Activated CD8-positive, alpha-beta T cell treated with anti-CD3 and anti-CD28 coated beads for 36 hours (primary cell): ENCODE measurements at places on chromosomes 3 and 15. TPM values are rescaled to one million over a fixed set of nuclear protein-coding genes. Genes with fewer than 3 reads are reported as not detected.

GRCh38 chr3:157111518-157111917 is 48.4 kb downstream of the CCNL1 start:
- no peak for DNase-seq
- peaks cover 9% of the 10 kb centered on the region for H3K4me1 ChIP-seq
- H3K36me3 ChIP-seq, result no peaks in the 10 kb centered on the region
- no peak overlapping the region for H3K27ac ChIP-seq
- no peaks in the 10 kb centered on the region for H3K27me3 ChIP-seq

DNA sequence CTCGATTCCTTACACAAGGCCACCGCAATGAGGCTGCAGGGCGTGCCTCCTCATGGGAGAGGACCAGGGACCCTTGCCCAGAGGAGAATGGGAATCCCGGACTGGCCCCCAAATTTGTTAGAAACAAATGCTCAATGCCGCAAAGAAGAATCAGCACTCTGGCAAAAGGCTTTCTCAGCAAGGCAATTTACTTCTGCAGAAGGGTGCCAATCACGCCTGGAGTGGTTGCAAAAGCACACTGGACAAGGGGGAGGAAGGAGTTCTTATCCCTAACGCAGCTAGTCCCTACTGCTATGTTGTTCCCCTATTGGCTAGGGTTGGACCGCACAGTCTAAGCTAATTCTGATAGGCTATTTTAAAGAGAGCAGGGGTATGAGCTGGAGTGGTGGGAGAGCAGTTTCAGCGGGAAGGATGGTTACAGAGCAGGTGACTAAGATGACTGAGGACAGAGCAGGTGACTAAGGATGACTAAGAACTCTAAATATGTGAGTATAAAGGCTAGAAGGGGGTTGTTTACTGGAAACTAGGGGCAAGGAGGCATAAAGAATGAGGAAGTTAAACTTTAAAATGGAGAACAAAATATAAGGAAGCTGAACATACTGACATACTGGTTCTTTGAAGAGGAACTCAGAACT is 48.5 kb downstream of the KATNBL1 start:
- H3K27ac ChIP-seq, result no peak overlapping the region
- H3K4me1 ChIP-seq, result peaks cover 5% of the 10 kb centered on the region
- H3K4me3 ChIP-seq, result no peak overlapping the region
- no peaks in the 10 kb centered on the region for H3K27me3 ChIP-seq
- H3K36me3 ChIP-seq, result peaks cover 79% of the 10 kb centered on the region
- no peak for DNase-seq

- peaks cover 12% of the 10 kb centered on the region for H3K4me1 ChIP-seq
- no peaks in the 10 kb centered on the region for H3K27me3 ChIP-seq
- no peaks in the 10 kb centered on the region for H3K36me3 ChIP-seq
Measured at GRCh38 chr3:30510596-30510995, 95.8 kb upstream of the TGFBR2 start.

- H3K27ac ChIP-seq, result no peak overlapping the region
- H3K4me3 ChIP-seq, result no peak overlapping the region
- no peaks in the 10 kb centered on the region for H3K36me3 ChIP-seq
- no peaks in the 10 kb centered on the region for H3K27me3 ChIP-seq
Measured at GRCh38 chr3:81349816-81350340, 411.6 kb downstream of the GBE1 start.

DNA sequence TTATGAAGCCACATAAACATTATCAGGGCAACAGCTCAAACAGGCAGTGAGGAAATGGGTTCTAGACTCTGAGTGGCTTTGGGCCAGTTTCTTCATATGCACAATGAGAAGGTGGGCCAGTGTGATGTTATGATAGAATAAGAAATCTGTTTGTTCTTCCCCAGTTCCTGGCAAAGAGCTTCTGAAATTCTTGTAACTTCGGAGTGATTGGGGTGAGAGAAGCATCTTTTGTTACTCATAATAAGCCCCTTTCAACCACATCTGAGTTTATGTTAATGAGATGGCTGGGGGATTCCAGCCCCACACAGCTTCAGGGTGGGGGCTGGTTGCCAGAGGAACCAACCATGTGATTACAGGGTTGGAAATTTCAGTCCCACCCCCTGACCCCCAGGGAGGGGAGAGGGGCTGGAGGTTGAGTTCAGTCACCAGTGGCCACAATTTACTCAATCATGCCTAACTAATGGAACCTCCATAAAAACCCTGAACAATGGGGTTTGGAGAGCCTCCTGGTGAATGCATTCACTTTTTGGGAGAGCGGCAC is 57.0 kb upstream of the FRMD4B start:
- no peaks in the 10 kb centered on the region for H3K36me3 ChIP-seq
- DNase-seq, result peak; percentile 39
- peaks cover 5% of the 10 kb centered on the region for H3K4me1 ChIP-seq
- H3K27me3 ChIP-seq, result peaks cover 11% of the 10 kb centered on the region
- no peak overlapping the region for H3K4me3 ChIP-seq

- H3K36me3 ChIP-seq, result no peaks in the 10 kb centered on the region
- peaks cover 8% of the 10 kb centered on the region for H3K27me3 ChIP-seq
- DNase-seq, result peak; percentile 17
- H3K27ac ChIP-seq, result no peak within 1 kb of the TSS
- peaks cover 3% of the 10 kb centered on the region for H3K4me1 ChIP-seq
- no peak within 1 kb of the TSS for H3K4me3 ChIP-seq
Measured at GRCh38 chr3:57060089-57060821, at the start of gene SPATA12. Gene SPATA12 (plus strand): TSS chr3:57060664. CDS start chr3:57073695, 13,031 bp downstream.

Gene IP6K2
- total RNA-seq, result 47.7 TPM

Gene NEO1
- 2.8 TPM for total RNA-seq

DNA sequence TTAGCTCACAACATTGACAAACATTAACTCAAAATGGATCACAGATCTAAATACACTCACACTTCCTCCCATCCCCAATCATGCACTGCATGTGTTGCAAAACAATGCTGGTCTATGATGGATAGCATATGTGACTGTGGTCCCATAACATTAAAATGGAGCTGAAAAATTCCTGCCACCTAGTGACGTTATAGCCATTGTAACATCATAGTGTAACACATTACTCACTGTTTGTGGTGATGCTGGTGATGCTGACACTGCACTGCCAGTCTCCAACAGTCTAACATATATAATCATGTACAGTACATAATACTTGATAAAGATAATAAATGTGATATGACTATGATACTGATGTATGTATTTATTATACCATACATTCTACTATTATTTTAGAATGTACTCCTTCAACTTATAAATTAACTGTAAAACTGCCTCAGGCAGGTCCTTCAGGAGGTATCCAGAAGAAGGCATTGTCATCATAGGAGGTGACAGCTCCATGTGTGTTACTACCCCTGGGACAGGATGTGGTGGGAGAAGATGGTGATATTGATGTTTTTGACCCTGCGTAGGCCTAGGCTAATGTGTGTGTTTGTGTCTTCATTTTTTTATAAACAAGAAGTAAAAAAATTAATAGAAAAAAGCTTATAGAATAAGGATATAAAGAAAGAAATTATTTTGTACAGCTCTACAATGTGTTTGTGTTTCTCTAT is 41.3 kb downstream of the TXNRD3 start:
- H3K4me1 ChIP-seq, result peaks cover 19% of the 10 kb centered on the region
- H3K36me3 ChIP-seq, result peaks cover 16% of the 10 kb centered on the region
- DNase-seq, result peak; percentile 8
- H3K27me3 ChIP-seq, result no peaks in the 10 kb centered on the region
- no peak overlapping the region for H3K4me3 ChIP-seq
- no peak overlapping the region for H3K27ac ChIP-seq

DNA sequence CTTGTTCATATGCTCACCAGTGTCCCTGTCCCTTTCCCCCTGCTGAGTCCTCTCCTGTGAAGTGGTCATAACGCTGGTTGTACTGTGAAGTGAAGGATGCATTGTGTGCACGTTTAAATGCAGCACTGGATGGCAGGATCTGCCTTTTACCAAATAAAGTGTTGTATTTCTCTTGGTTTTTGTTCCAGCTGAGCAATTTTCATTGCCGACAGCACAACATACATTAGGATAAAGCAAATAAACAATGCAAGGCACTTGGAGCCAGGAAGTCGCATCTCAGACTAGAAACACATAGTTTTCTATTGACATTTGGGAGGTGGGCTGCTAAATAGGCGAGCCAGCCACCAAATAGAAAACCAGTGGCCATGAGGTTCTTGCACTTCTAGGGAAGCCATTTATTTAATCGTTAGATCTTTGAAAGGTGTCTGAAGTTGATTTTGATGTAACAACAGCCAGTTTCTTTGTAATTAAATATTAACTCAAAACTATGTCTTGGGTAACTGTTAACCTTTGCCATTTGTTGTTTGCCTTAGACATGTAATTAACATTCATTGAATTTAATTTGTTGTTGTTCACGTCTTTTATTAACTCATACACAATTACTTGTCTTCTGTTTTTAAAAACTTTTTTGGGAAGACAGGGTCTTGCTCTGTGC is 185.3 kb downstream of the FNDC3B start:
- H3K4me3 ChIP-seq, result no peak overlapping the region
- H3K36me3 ChIP-seq, result peaks cover 7% of the 10 kb centered on the region
- no peaks in the 10 kb centered on the region for H3K4me1 ChIP-seq
- H3K27ac ChIP-seq, result no peak overlapping the region
- DNase-seq, result no peak
- H3K27me3 ChIP-seq, result no peaks in the 10 kb centered on the region

GRCh38 chr3:4907643-4908432 is 71.4 kb upstream of the BHLHE40 start:
- peaks cover 2% of the 10 kb centered on the region for H3K36me3 ChIP-seq
- no peaks in the 10 kb centered on the region for H3K27me3 ChIP-seq
- H3K4me3 ChIP-seq, result peak overlapping the region; percentile 3
- H3K4me1 ChIP-seq, result peaks cover 59% of the 10 kb centered on the region
- peak overlapping the region; percentile 85 for H3K27ac ChIP-seq
